ENCODE measurements at places on chromosomes 7 and 10. TPM values are rescaled to one million over a fixed set of nuclear protein-coding genes. Genes with fewer than 3 reads are reported as not detected.

Gene ABCC2
- total RNA-seq, result 0.15 TPM

Gene VWDE
- total RNA-seq, result 4.0 TPM

Gene TMEM236
- 0.41 TPM for total RNA-seq

Gene RBP4
- total RNA-seq, result 16.2 TPM

Gene WDFY4
- 0.70 TPM for total RNA-seq

Gene MAP3K8
- total RNA-seq, result 18.9 TPM

Gene TMEM213
- not detected for total RNA-seq

GRCh38 chr10:79438021-79438698 lies 7.3 kb downstream of the ZCCHC24 start:
- no peak for DNase-seq

GRCh38 chr7:24365606-24366005 lies 81.6 kb downstream of the NPY start:
- no peak for DNase-seq

GRCh38 chr10:90047243-90047729 lies 345.9 kb downstream of the KIF20B start:
- no peak for DNase-seq

GRCh38 chr10:92575961-92576360 lies 2.1 kb upstream of the IDE start:
- no peak for DNase-seq

GRCh38 chr10:127148066-127148932 lies 48.1 kb downstream of the INSYN2A start:
- DNase-seq, result no peak

GRCh38 chr10:5944389-5945189 lies 32.8 kb downstream of the IL15RA start:
- peak; percentile 96 for DNase-seq

DNA sequence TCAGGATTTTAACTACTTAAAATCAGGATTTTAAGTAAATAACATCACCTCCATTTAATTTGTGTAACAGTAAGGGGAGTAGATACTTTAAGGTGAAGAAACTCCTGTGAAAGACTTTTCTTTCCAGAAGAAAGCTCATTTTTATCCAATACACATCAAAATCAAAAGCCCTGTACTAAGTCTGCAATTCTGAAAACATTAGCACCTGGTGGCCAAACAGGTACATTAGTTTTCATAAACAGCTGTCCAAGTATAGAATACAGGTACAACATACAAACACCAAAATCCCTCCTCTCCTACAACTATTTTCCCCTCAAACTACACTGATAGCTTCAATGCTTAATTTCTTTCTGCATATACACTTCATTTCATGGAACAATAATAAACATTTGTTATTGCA lies 22.9 kb downstream of the FAM3C start:
- DNase-seq, result no peak

- no peak for DNase-seq
Observed at GRCh38 chr7:123836656-123837055, 8.3 kb upstream of the HYAL4 start.

DNA sequence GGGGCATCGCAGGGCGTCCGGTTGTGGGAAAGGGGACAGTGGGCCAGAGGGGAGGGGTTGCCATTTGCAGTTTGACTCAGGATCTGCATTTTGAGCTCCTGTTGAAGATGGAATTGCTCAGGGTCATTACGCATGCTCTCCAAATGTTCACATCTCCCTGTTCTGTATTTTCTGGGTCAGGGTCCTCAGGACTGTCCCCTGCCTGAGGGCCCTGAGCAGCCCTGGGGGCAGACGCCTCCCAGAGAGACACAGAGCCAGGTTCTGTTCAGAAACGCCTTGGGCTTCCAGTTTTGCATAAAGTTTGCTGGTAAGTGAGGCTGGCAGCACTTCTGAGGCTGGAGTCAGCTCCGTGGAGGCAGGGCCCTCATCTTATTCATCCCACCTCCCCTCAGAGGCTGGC lies 34.1 kb upstream of the NUB1 start:
- DNase-seq, result peak; percentile 16

DNA sequence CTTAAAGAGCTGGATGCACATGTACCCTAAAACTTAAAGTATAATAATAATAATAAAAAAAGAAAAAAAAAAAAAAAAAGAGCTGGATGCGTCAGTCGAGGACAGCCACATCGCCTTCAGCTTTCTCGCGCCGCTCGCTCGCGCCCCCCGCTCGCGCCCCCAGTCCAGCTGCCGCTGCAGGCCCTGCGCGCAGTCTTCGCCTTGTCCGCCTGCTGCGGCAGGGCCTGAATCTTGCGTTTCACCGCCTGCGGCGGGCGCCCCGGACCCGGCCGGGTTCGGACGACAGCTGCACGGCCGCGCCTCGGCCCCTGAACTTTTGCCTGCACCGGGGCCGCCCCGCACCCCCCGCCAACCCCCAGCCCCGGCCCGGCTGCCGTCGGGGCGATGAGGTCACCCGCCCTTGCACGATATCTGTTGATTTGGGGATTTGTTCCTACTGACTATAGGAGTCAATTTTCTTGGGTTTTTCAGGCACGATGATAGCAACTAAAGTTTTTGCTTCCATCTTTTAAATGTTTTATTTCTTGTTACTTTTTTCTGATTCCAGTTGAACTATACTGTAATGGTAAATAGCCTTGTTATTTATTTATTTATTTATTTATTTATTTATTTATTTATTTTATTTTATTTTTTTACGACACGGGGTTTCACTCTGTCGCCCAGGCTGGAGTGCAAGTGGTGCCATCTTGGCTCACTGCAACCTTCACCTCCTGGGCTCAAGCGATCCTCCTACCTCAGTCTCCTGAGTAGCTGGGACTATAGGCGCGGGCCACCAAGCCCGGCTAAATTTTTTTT lies 33.5 kb upstream of the CPN1 start:
- no peak for DNase-seq

DNA sequence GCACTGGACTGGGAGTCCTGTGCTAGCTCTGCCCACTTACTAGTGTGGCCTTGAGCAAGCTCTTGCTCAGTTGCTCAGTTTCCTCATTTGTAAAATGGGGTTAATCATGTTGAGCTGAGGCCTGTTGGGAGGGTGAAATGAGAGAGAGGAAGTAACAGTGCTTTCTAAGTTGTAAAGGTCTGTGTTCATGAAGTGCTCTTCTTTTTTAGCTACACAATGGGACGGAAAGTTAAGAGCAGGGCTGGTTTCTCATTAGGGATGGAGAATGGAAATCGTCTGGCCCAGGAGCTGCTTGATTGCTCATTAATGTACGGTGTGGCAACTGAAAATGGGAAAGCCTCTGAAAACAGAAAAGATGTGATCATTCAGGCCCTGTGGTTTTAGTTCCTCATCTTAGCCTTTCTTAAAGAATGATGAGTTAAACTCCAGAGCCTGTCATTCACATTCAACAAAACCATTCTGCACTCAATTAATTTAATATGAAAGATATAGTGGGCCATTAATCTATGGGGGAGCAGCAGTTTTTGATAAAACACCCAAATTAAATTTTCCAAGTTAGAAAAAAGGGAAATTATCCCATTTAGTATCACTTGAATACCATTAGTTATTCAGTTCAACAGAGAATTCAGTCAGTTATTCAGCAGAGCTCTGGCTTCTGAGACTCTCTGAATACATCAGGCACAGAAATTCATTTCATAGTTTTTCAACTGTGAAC lies 60.5 kb downstream of the SH2D4B start:
- no peak for DNase-seq

DNA sequence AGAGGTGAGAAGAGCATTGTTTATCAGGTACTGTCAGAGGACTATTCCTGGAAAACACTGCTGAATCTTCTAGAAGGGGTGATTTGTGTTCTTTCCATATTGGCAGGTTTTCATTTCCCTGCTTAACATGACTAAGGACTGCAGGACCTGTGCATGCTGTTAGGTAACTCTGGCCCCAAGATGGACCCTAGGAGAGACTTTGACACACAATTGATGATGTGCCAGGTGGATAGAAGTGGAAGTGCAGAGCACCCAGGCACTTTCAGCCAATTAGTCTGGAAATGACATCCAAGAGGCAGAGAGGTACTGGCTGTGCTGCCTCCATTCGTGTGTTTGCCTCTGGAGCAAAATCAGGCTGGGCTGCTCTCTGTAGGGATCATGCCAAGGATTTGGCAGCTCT lies 496.3 kb upstream of the GALNT17 start:
- no peak for DNase-seq

- no peak for DNase-seq
Observed at GRCh38 chr7:49774459-49775064, 1.1 kb downstream of the VWC2 start.

GRCh38 chr7:54259185-54259584 lies 283.0 kb upstream of the VSTM2A start:
- no peak for DNase-seq

Measured in right atrium auricular region (tissue), 2 donors.